Fibroblast of skin of right quadriceps (primary cell): ENCODE measurements at places on chromosomes 4 and X.
A peak's percentile ranks its signal among the peaks of the same experiment; 100 is the strongest.

DNA sequence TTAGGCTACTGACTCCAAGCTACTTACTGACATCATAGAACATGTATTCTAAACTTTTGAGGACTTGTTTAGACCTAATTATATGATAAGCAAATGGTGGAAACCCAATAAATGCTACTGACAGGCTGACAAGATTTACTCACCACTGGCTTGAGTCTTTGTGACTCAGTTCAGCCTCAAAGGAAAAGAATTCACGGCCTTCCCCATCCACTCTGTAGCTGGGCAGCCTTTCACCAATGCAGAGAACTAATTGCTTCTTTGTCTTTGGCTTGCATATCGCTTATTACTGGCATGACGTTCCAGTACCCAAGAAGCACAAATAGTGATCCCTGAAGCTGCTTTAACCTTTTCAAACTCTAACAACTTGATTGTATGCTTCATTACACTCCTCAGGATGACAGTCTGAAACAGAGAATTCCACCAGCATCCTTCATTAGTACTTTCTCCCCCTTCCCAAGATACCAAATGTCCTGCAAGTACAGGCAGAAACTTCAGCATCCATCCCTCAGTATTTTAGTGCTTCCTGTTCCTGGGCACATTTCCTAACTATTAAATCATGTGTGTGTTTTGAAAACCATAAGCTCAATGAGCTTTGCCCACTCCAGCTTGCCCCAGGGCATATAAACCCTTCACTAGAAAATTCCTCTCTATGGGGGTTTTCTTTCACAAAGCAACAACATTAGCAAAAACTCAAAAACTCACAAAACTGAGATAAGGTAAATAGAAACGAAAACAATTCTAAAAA, 298.1 kb upstream of the SLC7A11 start:
- DNase-seq = peak; percentile 47

DNA sequence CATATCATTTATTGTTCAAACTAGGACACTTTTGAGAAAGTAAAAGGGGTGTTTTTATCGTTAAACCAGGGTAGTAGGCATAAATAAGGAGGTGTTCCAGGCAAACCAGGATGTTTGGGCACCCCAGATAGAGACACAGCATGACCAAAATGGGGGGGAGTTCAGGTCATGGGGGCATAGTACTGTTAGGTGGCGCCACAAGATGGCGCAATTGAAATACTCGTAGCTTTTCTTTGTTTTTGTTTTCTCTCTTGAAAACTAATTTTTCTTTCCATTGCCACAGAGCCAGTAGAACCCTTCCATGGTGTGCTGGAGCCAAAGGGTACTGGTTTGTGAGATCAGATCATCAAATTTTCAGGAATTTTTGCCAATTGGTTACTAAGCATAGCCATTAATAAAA, 283.4 kb downstream of the BCOR start:
- peak; percentile 13 for DNase-seq

DNA sequence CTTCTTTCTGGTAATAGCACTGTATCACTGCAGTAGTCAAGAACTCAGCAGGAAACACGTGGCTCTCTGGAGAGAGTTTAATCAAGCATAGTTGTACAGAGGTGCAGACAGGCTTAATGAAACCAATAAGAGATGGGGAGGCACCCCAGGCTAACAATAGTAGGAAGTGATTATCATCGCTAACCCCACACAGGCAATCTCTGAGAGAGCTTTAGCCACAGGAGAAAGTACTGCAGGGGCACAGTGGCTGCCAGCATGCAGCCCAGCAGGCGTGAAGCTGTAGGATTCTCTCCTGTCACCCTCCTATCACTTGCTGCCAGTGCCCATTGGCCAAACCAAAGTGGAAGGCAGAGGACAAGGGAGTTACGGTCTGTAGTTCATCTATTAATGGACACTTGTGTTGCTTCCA, 450.0 kb upstream of the RASGEF1B start:
- DNase-seq = no peak

GRCh38 chr4:53711926-53712325, 120.6 kb upstream of the LNX1 start:
- DNase-seq = no peak

GRCh38 chr4:169925678-169926077, 100.5 kb downstream of the MFAP3L start:
- DNase-seq = no peak
